AG20443 (cell line): ENCODE measurements at places on chromosomes 4 and X.

DNA sequence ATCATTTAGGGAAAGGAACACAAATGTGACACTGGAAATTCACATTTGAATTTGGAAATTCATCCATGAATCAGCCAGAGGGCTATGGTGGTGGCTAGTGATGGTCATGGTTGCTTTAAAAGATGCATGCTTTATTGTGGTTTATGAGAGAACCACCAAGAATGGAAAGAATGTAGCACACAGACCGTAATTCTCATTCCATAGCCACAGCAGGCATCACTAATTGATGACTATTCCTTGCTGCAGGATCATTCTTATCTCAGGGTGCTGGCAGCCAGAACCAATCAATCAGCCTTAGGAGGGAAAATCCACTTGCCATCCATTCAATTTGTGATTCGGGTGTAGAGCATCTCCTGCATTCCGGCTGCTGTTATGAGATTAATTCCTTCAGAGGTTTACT lies 115.6 kb downstream of the DHRSX start:
- DNase-seq: peak; percentile 49

GRCh38 chr4:11843927-11844326 lies 415.2 kb upstream of the HS3ST1 start:
- no peak for DNase-seq

DNA sequence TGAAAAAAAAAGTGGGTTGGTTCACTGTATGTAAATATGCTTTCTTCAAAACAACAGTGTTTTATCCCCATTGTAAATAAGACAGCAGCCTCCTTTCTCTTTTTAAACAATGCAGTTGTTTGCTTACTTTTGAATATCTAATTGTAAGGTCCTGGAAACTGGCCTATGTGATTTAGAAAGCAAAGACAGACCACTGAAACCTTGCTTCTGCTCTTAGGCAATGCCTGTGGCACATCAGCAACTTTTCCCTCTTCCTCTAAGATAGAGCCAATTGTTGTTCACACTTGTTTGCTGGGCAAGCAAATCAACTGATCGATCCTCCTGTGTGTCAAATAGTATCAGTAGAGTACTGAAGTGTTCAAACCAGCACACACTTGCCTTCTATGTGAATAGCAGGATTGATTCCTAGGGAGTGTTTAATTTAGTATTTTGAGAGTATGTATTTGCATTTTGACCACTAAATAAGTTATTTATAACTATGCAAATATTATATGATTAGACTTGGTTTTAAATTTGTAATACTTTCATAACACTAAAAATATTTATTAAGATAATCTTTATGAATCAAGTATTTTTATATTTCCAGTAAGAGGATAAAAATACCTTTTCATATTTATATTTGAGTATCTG lies 55.4 kb upstream of the GRPR start:
- DNase-seq: no peak

- DNase-seq: no peak
These were observed 100.3 kb downstream of the RBMX2 start for GRCh38 chrX:130502016-130502570.

DNA sequence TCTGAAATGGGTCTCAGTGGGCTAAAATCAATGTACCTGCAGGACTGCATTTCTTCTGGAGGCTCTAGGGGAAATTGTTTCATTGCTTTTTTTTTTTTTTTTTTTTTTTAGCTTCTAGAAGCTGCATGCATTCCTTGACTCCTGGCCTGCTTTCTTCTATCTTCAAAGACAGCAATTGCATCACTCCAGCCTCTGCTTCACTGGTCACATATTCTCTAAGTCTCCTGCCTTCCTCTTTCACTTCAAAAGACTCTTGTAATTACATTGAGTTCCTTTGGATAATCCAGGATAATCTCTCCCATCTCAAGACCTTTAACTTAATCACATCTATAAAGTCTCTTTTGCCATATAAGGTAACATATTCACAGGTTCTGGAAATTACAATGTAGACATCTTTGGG lies 11.3 kb upstream of the PCYT1B start:
- no peak for DNase-seq

DNA sequence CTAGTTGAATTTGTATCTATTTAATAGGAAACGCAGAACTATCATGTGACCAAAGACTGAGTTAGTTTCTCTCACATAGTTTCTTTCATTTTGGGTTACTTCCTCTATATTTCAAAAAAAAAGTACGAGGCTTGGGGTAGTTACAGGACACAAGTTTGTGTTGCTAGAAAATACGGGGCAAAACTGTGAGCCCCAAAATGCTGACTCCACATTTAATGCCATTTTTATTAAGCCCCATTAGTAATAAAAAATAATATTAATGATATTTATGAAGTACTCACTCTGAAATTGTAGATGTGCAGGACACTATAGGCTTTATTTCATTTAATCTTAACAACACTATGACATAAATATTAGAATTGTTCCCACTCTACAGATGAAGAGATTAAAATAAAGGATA lies 268.6 kb downstream of the DTHD1 start:
- no peak for DNase-seq

- DNase-seq: no peak
These were observed 687.4 kb upstream of the HS3ST1 start for GRCh38 chr4:12116009-12116552.

GRCh38 chr4:125184116-125184515 lies 130.6 kb upstream of the FAT4 start:
- no peak for DNase-seq

GRCh38 chr4:84596826-84597225 lies 13.9 kb downstream of the CDS1 start:
- DNase-seq: no peak

GRCh38 chrX:65688403-65688871 lies 21.0 kb downstream of the MSN start:
- DNase-seq: peak; percentile 21

DNA sequence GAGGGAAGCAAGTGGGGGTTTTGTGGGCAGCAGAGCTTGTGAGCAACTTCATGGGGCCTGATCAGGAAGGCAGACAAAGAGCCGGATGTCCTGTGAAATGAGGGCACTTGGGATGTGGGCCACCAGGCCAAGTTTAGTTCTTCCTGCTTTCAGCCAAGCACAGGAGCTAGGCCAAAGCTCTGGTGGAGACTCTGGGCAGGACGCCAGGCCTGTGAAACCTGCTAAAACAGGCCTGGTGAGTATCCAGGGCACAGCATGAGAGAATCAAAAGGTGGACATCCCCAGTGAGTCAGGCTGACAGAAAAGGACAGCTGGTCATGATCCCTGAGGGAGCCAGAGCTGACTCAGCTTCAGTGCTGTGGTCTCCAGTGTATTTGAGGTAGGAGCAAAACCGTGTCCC lies 95.7 kb downstream of the NPNT start:
- peak; percentile 65 for DNase-seq

- DNase-seq: no peak
These were observed 25.9 kb downstream of the PLAC1 start for GRCh38 chrX:134632355-134632754.

GRCh38 chr4:80608281-80608980 lies 272.9 kb downstream of the CFAP299 start:
- DNase-seq: peak; percentile 11

- no peak for DNase-seq
These were observed 227.0 kb downstream of the MAGEB17 start for GRCh38 chrX:16394290-16394689.

DNA sequence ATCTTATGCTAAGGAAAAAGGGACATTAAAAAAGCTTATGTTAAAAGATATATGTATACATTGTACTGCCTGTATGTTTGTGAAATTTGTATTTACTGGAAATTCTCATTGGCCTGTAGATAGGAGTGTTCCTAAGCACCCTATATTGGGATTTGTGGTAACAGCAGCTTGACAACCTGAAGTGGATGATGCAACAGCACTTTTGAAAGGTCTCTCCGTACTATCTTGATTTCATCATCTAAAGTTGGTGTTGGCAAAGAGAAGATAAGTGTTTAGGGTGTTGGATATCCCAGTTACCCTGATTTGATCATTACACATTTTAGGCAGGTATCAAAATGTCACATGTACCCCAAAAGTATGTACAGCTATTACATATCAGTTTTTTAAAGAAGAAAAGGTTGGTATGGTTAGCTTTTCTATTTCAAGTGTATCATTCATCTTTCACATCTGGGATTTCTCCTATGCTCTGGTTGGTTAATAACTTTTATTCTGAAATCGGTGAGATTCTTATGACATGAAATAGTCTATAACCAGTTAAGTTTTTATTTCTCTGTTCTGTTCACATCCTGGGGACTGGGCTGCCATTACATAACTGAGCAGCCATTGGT lies 10.3 kb downstream of the HADH start:
- DNase-seq: no peak

DNA sequence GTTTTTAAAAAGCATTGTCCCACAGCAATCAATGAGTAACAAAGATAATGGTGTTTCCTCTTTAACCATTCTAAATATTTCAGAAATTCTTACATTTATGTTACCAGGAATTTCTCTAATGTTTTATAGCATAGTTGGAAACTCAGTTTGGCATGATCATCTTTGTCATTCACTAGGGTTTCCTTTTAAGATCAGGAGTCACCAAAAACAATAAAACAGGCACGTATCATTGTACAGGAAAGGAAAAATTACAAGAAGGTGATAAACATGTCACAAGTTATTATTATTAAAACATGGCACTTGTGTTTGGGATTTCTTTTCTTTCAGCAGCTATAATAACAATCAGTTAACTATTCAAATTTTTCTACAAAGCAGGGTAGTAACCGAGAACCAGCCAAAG lies 84.0 kb downstream of the SLC10A7 start:
- DNase-seq: no peak

- DNase-seq: no peak
These were observed 681.9 kb upstream of the BOD1L1 start for GRCh38 chr4:14309431-14309830.

DNA sequence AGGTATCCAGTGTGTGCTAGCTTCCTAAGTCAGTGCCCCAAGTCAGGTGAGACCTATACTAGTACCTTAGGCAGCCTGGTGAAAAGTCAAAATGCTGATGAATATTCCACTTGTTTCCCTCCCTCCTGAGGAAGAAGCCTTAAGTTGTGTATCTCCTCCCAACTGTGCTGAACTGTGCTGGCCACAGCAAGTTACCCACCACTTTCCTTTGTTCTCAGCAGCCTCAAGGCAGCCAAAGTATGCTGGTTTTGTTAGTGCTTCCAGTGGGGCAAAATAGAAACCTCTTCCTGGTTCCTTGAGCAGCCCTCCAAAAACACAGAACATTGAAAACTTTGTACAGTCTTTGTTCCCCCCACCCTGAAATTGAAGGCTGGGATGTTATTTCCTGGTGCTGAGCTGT lies 13.9 kb downstream of the ATG4A start:
- DNase-seq: no peak

GRCh38 chrX:121010218-121010617 lies 24.7 kb upstream of the CT47A1 start:
- no peak for DNase-seq

DNA sequence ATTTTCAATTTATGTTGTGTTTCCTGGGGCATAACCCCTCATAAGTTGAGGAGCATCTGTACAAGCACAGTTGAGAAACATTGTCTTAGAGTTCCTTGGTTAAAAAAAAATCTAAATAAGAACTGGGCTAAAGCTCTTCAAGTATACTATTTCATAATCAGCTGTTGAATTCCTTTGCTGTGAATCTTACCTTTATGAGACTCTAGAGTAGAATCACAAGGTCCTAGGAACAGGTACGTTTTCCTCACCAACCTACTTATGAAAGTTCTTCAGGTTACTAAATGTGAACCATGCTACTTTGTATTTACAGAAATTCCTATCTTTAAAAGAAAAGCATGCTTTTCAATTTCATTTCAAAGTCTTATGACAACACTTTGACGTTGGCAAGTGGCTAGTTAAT lies 20.9 kb upstream of the SOD3 start:
- DNase-seq: no peak

DNA sequence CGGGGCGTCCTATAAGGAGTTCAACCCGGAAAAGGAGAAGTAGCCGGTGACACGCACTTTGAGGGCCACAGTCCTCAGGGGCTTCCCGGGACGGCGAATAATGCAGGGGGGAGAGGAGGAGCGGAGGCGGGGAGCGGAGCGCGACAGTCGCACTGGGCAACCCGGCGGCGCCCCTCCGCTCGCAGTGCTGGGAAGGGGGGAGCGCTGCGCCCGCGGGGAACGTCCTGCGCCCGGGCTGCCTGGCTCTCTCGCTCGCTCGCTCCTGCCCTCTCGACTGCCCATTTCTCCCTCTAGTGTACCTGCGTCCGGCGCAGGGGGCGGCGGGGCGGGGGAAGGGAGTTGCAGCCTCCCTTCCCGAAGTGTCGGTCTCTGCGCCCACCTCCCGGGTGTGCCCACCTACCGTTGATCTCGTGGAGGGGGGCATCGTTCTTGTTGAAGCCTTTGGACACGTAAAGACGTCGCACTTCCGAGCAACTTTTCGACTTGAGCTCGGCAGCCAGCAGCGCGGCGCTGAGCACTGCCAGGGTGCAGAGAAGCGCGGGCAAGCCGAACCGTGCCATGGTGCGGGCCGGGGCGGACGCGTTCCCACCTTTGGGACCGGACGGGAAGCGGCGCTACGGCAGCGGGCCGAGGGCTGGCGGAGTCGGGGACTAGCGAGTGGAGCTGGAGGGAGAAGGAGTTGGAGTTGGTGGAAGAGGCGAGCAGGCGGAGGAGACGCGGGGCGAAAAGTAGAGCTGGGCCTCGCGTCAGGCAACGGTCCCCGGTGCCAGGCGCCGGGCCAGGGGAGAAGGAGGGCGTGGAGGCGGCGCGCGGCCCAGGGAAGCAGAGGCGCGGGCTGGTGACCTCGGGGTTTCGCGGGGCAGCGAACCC lies 648 bp downstream of the GPC4 start:
- DNase-seq: peak; percentile 23

GRCh38 chr4:188722911-188723310 lies 583.7 kb downstream of the TRIML1 start:
- no peak for DNase-seq

- DNase-seq: peak; percentile 51
These were observed 128.0 kb downstream of the ARHGEF9 start for GRCh38 chrX:63656871-63657580.

- DNase-seq: no peak
These were observed 192.7 kb downstream of the GABRG1 start for GRCh38 chr4:45931154-45931553.

- DNase-seq: peak; percentile 67
These were observed 351.2 kb downstream of the ARHGAP24 start for GRCh38 chr4:85826060-85826678.

- DNase-seq: no peak
These were observed 138.5 kb downstream of the COL4A6 start for GRCh38 chrX:108299704-108300103.

GRCh38 chr4:108203377-108203776 lies 34.6 kb upstream of the LEF1 start:
- no peak for DNase-seq

DNA sequence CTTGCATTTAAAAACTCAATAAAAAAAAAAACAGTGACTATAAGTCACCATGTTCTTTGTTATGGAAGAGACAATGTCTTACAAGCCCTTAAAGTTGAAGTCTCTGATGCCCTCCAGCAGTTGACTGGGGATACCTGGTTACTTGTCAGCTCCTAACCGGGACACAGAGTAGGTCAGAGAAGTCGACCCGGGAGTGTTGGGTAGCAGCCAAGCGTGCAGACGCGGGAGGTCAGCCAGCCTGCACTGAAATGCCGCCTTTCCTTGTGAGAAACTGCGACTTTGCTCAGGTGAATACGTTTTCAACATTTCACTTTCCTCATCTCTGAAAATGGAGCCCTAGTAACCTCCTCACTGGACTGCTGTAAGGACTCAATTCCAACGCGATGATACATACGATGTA lies 81.8 kb downstream of the F11 start:
- DNase-seq: no peak

- DNase-seq: no peak
These were observed 412.2 kb upstream of the ARX start for GRCh38 chrX:25427873-25428555.

GRCh38 chrX:119410027-119410819 lies 11.1 kb downstream of the SLC25A43 start:
- DNase-seq: peak; percentile 81

- peak; percentile 33 for DNase-seq
These were observed 43.8 kb upstream of the WDR1 start for GRCh38 chr4:10160281-10160856.
